ENCODE measurements at places on chromosomes 5 and 9.

DNA sequence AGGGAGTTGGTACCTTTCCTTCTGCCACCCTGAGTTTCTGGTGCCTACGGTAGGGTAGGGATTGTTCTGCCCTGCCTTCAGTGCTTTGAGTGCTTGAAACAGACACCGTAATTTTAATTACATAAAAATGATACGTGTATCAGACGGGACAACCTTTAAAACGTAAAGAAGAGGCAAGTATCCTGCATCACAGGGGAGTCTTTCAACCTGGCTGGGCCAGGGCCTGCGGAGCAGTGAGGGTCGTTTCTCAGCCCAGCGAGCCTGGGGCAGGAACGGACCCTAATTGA, 483 bp upstream of the DAB2IP start:
- DNase-seq: no peak

- no peak for DNase-seq
These were observed 301.2 kb downstream of the DTWD2 start for GRCh38 chr5:118687100-118687499.

- no peak for DNase-seq
These were observed 190.1 kb upstream of the ZNF608 start for GRCh38 chr5:124936626-124936933.

DNA sequence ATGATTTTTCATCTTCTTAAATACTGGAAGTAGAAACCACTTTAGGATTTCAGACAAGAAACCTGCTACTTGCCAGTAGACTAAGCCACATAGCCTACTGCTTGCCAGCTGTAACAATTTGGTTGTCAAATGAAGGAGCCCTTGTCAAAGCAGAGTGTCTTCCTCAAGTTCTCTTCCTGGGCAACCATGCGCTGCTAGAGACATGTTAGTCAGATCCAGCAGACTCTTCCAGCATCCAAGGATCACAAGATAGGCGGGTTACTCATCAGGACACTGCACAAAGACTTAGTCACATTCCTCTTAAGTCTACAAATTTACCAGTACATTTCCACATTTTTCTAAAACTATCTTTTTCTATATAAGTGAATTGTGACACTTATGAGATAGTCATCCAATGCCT, 24.4 kb downstream of the SKIC3 start:
- no peak for DNase-seq

GRCh38 chr5:60463179-60463868, 236.6 kb downstream of the DEPDC1B start:
- DNase-seq: no peak

- no peak for DNase-seq
These were observed 40.4 kb upstream of the PTCH1 start for GRCh38 chr9:95557142-95557541.

DNA sequence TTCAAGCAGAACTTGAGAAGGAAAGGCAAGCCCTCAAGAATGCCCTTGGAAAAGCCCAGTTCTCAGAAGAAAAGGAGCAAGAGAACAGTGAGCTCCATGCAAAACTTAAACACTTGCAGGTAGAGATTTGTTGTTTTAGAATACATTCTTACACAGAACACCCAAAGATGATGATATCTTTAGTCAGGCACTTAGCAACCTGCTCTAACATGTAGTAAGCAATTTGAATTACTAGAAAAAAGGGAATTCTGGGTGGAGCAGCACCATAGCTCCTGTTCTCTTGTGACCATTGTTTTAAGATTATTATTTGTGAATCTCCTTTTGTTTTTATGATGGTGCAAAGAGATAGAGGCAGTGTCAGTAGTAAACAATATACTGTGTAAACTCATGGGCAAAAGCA, 63.1 kb downstream of the RAB14 start:
- no peak for DNase-seq

DNA sequence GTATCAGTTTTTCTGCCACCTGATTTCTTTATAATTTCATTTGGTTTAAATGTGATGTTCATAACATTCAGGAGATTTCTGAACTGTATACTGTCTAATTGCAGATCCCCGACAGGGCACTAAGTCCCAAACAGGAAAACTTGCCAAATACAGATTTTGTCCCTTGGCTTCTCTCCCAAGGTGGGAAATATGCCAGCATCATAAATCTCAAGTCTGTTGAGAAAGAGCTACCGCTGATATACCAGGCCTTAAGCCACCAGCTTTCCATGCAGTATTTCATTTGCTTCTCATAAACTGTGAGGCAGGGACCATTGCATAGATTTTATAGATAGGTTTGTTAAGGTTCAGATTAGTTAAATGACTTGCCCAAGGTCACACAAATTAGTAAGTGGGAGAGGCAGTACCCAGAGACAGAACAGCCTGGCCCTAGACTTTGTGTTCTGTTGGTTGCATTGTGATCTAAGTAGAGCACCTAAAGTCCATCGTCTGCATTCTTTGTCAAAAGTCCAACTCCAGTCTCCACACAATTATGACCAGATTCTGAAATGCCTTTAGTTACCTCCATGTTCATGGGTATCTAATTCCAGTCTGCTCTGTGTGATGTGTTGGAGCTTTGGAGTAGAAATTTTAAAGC, 16.2 kb downstream of the GPR21 start:
- DNase-seq: no peak
